ENCODE measurements at places on chromosomes 12 and 14. TPM values are rescaled to one million over a fixed set of nuclear protein-coding genes. Genes with fewer than 3 reads are reported as not detected.

The KRT4 gene
- total RNA-seq, result not detected

The SLC5A8 gene
- total RNA-seq, result not detected

The KLRC2 gene
- not detected for total RNA-seq

The PSMB5 gene
- 55.0 TPM for total RNA-seq

The C12orf60 gene
- total RNA-seq, result 2.0 TPM

The MMP19 gene
- total RNA-seq, result not detected

The INSM2 gene
- not detected for total RNA-seq

The C12orf56 gene
- 0.40 TPM for total RNA-seq

The NAV3 gene
- not detected for total RNA-seq

The ADAM21 gene
- total RNA-seq, result not detected

The NFATC4 gene
- total RNA-seq, result not detected
